ENCODE measurements at places on chromosomes 4 and X. TPM values are rescaled to one million over a fixed set of nuclear protein-coding genes. Genes with fewer than 3 reads are reported as not detected.
A peak's percentile ranks its signal among the peaks of the same experiment; 100 is the strongest.

DNA sequence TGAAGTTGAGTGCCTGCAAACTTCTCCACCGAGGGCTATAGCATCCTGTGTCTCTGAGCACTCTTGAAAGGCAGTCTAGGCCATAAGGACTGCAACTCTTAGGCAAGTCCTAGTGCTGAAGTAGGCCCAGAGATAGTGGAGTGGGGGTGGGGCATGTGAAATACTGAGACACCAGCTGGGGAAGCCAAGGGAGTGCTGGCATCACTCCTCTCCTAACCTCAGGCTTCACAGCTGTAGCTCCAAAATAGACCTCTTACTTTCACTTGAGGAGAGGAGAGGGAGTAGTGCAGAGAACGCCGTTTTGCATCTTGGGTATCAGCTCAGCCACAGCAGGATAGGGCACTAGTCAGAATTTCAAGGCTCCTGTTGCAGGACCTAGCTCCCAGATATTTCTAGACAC lies 56.2 kb upstream of the CYSLTR1 start:
- peak; percentile 9 for DNase-seq

DNA sequence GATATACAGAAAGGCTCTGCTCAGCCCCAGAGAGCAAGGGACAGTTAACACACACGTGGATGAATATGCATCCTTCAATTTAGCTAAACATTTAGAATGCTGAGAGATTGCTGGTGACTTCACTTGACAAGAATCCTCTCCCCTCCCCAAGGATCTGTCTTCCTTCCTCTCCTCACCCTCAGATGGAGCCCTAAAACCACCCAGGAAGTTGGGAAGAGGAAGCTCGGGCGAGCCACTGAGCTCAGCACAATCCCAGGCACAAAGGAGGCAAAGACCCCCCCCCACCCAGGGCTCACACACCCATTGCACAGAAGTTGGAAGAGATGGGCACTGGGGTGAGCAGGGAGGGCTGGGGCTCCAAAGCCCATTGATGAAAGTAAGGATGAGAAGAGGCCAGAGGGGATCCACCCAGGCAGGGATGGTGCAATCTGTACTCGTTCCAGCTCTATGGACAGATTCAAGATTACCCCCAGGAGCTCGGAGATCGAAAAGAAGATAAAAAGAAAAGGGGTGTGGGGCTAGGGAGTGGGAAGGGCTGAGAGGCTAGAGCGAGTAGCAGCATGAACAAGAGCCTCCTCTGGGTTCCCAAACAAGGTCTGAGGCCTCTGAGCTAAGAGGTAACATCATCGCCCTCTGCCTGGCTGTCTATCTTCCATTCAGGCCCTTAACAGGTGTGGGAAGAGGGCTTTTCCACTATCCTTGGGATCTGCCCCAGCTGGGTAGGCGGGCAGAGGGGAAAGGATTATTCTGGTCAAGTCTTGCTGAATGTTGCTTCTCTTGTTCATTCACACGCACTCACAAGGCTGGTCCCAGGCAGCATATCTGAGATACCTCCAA lies 1.2 kb downstream of the TFE3 start:
- no peak for DNase-seq

The GPR50 gene
- not detected for total RNA-seq

The AFF2 gene
- 0.06 TPM for total RNA-seq

The PRKG2 gene
- total RNA-seq, result not detected
